AG08396 (cell line): ENCODE measurements at places on chromosomes 3 and 15.

GRCh38 chr3:158725348-158726011, 6.8 kb downstream of the RARRES1 start:
- DNase-seq, result peak; percentile 90

- no peak for DNase-seq
Measured at GRCh38 chr15:32698773-32699390, 18.9 kb upstream of the GREM1 start.

- DNase-seq, result no peak
Measured at GRCh38 chr3:141804778-141805639, 41.8 kb downstream of the GRK7 start.

GRCh38 chr15:78951841-78952238, 7.0 kb upstream of the CTSH start:
- peak; percentile 46 for DNase-seq

DNA sequence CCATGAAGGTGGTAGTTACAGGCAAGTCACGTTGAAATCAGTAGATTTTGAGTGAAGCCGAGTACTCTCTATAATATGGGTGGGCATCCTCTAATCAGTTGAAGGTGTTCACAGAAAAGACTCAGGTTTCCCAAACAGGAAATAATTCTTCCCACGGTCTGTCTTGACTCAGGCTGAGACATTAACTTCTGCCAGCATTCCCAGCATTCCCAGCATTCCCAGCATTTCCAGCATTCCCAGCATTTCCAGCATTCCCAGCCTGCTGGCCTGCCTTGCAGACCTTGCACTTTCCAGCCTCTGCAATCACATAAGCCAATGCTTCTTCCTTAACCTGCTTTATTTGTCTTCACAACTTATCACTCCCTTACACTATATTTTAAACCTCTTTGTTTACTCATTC, 542.3 kb upstream of the ROBO2 start:
- peak; percentile 22 for DNase-seq

DNA sequence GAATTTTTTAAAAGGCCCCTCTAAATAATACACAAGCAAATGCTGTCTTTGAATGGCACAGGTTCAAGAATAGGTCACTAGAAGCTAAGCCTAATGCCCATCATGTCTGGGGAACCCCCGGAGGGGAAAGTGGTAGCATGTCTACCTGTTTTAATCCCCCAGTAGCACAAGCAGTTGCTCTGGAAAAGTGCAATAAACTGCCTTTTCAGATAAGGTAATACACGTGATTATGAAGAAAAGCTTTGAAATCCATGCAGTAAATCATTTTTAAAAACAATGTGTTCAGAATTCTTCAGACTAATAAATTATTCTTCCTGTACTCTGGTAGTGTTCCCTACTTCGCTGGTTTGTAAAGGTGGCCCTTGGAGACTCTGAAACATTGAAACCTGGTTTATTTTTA, 922.2 kb downstream of the ROBO1 start:
- no peak for DNase-seq

DNA sequence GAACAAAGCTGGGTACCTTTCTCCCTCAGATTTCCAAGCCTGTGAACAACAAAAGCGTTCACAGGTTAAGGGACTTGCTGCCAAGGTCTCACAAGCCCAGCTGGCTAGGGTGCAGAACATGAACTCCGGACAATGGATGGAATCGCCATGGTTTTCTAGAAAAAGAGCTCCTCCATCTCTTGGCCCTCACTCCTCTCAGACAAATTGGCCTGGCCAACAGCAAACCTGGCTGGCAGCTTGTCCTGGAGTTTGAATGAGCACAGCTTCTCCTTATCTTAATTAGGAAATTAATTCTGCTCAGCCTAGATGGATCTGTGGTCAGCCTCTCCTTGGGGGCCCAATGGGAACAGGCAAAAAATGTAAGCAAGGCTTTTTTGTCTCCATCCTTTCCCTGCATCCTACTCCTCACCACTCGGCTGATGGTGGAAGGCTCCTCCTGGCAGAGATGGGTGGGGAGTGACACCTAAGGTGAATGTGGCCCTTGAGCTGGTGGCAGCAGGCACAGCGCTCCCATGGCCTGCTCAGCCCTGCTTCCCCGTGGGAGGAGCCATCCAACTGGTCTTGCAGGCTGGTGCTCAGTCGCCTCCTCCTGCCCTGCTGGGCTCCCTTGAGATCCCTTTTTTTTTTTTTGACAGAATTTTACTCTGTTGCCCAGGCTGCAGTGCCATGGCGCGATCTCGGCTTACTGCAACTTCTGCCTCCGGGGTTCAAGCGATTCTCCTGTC, 5.8 kb downstream of the KLHL25 start:
- no peak for DNase-seq

DNA sequence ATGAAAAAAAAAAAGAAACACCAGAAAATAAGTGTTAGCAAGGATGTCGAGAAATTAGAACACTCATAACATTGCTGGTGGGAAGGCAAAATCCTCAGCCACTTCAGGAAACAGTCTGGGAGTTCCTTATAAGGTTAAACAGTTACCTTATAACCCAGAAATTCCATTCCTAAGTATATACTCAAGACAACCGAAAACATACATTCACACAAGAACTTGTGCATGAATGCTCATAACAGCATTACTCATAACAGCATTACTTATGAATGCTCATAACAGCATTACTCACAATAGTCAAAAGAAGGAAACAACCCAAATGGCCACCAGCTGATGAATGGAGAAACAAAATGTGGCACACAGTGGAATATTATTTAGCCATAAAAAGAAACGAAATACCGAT, 34.8 kb upstream of the DCP1A start:
- no peak for DNase-seq

- DNase-seq, result peak; percentile 25
Measured at GRCh38 chr15:39887832-39888231, 32.2 kb downstream of the GPR176 start.

GRCh38 chr3:157163217-157163953, 3.4 kb upstream of the CCNL1 start:
- no peak for DNase-seq

DNA sequence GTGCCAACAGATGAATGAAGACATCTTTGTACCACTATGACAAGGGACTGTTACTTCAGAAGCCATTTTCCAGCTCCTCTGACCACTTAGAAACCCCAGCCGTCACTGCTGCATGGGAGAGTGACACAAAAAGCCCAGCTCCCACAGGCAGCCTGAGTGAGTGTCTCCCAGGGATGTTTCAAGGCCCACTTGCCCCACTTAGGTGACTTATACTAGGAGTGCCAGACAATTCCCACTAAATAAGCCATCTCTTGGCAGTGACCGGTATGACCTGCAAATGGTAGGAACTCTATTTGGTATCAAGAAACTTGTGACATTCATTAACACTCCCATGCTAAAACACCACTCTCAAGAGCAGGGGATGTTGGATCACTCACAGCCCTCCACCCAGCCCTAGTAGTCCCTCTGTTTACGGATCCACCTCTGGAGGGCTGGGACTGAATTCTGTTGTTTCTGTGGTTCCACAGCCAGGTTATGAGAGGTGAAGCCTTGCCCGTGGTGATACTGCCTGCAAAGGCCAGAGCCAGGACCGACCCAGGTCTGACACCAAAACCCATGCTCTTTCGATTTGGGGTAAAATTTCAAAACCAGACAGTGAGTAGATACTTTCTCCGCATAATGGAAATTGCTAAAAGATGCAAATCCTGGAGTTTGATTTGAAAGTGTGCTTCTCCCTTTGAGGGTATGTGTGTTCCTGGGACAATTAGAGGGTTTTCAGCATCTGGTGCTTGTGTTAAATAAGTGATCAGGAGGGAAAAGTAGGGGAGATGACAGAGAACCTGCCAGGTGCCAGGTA, 14.5 kb downstream of the RBP1 start:
- DNase-seq, result no peak

DNA sequence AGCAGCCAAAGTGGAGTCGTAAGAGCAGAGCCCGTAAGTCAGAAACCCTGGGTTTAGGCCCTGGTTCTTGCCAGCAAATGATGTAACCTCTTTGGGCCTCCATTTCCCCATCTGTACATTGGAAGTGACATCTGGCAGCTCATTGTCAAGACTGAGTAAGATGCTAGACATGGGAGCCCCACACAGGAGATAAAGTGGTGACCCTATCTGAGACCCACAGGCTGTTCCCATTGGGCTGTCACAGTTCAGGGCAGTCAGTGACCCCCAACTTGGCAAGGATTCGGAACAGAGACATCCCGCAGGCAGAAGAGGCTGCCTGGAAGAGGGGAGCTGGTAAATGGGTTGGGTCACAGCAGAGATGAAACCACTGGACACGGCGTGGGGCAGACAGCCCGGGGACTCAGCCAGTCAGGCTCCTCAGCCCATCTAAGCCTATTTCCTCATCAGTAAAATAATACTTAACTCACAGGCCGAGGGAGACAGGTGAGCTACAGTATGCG, 1.8 kb downstream of the CLN6 start:
- DNase-seq, result no peak

DNA sequence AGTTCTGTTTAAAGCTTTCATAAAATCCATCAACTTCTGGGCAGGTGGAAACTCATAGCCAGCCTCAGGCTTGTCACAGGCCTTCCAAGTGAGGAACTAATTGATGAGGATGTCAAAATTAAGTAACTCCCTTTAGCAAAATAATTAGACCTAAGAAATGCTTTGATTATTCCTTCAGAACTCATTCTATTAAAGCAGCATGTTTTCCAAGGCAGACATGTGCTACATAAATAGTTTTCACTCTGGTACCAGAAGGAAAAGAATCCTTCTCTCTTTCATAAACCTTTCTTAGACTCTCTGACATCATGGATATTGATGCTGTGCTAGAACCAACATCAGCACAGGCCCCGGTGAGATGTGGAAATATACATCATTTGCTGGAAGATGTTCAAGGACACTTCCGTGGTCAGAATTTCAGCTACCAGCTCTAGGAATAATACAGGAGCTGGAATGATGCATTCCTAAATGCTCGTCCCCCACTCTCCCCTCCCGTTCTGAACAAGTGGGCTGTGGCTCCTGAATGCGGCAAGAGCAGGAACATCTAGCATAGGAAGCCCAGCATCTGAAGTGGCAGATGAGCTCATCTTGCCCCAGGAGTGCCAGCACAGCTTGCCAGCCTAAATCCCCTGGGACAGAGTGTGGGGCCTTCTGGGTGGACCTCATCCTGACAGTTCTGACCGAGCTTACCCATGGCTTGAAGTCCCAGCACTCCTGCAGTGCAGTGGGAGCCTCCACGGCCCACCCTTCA, 82.4 kb downstream of the WWTR1 start:
- DNase-seq, result no peak

DNA sequence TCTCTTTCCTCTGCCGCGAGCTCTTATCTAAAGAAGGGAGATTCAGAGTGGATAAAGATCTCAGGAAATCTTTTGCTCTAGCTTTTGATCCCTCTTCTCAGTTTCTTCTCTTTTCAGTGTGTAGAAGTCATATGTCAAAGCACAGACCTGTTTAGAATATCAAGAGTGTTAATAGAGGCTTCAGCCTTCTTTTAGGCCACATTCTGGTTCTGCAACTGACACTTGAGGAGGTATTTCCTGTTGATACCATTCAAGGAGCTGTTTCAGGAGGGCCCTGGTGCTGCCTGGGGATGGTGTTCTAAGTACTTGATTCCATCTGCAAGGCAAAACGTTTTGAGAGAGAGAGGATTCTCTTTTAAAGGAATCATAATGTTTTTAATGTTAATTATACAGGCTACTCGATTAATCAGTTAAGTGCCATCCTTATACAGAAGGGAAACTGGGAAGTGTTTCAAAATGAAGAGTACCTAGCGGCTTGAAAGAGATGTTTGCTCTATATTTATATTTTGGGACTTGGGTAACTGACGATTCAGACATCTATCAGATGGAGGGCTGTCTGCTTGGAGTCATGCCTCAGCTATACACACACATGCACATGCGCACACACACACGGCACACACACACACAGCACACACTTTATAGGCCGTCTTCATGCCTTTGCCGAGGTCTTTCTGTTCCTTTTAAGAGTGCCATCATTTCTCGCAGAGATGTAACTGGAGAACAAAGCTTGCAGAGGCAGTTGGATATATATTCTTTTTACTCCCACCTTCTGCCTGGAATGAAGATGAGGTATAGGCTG, 313.9 kb downstream of the PTPRG start:
- DNase-seq, result no peak

GRCh38 chr15:40912478-40912877, 16.7 kb upstream of the DLL4 start:
- no peak for DNase-seq

DNA sequence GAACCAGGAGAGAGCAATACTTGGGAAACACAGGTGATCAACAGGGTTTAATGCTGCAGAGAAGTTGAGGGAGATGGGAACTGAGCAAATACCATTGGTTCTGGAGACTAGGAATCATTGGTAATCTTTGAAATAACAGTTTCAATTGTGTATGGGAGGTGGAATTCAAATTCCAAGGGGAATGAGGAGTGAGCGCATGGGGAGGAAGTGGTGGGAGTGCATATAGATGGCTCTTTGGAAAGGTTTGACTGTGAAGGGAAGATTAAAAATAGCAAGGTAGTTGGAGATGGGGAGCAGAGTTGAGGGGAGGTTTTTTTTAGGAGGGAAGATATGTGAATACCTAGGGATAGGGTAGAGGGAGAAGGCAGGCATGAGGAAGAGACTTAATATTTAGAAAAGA, 51.1 kb upstream of the ROPN1 start:
- DNase-seq, result no peak

- no peak for DNase-seq
Measured at GRCh38 chr3:22199095-22199494, 448.1 kb upstream of the ZNF385D start.

GRCh38 chr15:25464784-25465183, 26.0 kb upstream of the UBE3A start:
- DNase-seq, result no peak

DNA sequence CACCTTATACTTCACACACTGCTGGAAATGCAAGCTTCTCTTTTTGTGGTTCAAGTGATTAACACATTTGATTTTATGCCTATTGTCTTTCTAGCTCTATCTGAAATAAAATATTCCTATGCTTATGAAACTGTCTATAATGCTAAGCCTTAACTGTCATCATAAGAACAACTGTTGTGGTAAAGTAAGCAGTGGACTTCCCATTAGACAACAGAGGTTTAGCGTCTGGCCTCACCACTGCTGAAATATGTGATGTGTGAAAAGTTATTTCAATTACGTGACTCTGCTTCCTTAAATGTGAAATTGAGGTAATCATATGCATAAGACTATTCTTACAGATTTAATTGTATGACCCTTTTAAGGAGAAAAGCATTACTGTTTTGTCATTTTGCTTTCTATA, 140.2 kb upstream of the LYSMD4 start:
- no peak for DNase-seq

GRCh38 chr15:32994810-32995424, 199.6 kb downstream of the FMN1 start:
- no peak for DNase-seq

- no peak for DNase-seq
Measured at GRCh38 chr3:107641572-107642307, 119.0 kb downstream of the BBX start.

- no peak for DNase-seq
Measured at GRCh38 chr3:18378218-18378617, 46.9 kb downstream of the SATB1 start.
